ENCODE measurements at places on chromosomes 1 and 21.

- no peak for DNase-seq
Measured at GRCh38 chr1:222167896-222168295, 380.0 kb downstream of the HHIPL2 start.

- no peak for DNase-seq
Measured at GRCh38 chr21:40425981-40426380, 421.0 kb downstream of the DSCAM start.

- no peak for DNase-seq
Measured at GRCh38 chr1:183920651-183921050, 115.7 kb downstream of the RGL1 start.

DNA sequence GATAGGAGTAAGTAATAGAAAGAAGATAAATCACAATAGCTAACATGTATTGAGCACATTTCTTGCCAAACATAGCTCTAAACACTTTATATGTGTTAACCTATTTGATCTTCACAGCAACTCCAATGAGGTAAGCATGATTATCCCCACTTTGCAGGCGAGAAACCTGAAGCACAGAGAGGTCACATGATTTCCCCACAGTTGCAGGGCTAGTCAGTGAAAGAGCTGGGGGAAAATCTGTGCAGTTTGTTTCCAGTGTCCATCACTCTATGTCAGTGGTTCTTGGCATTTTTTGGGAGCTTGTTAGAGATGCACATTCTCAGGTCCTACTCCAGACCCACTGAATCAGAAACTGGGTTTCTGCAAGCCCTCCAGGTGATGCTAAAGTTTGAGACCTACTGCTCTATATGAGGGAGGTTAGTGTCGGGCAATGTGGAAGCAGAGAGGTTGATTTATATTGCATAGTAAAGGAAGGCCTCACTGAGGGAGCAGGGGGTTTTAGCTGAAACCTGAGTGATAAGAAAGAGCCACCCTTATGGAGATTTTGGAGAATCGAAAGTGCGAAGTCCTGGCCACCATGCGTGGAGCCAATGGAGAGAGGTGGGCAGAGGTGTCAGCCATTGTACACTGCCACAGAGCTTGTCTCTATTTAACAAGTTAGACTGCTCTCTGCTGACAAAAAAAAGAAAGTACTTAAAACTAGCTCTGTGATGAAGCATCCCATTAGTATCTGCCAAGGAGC is 20.9 kb downstream of the MCOLN3 start:
- DNase-seq = no peak

- DNase-seq = no peak
Measured at GRCh38 chr1:186286615-186287315, 88.3 kb downstream of the TPR start.

GRCh38 chr1:11868331-11868980 is 9.7 kb upstream of the NPPB start:
- no peak for DNase-seq

- no peak for DNase-seq
Measured at GRCh38 chr1:27596261-27596660, 7.7 kb downstream of the AHDC1 start.

- no peak for DNase-seq
Measured at GRCh38 chr1:198575292-198575691, 34.8 kb upstream of the ATP6V1G3 start.

- no peak for DNase-seq
Measured at GRCh38 chr1:9877962-9878361, 32.1 kb downstream of the CTNNBIP1 start.

DNA sequence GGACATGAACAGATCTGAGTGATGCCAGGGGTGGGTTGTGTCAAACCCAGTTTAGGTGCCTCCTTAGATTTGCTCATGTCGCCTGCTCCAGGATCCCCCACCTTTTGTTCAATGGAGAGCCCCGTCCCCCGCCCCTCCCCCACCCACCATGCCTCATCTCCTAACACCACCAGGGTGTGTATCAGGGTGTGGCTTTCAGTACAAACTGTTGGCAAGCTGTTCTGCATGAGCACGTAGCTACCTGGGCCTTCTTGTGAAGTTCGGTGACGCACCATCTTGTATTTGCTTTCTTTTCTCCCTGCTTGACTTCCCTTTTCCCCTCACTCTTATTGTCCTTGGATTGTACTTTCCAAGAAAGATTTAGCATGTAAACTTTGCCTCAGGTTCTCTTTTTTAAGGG is 94.8 kb downstream of the EBNA1BP2 start:
- no peak for DNase-seq

DNA sequence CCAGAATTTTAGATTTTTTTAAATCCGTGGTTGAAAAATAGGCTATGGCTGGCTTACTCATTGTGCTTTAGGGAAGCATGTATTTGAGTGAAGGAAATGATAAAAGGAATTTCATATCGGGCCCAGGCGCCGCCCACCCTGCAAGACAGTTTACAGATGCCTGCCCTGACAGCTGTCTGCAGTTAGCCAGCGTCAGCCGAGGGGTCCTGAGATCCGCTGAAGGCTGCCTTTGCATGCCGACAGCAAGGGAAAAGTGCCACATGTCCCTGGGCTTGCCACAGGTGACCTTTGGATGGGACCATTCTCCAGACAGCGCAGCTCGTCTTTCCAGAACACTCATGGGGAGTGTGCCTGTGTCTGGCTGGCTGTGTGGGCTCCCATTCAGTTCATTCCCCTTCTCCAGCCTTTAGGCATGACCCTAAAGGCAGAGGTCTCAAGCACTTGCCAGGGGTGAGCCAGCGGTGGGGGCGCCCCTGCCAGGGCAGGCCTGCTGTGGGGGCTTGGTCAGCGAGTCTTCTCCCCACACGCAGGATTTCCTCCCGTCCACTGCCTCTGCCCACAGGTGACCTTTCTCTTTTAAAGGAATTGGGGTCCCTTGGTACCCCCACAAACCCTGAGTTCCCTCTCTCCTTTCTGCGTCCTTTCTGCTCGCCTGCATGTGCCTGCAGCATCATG is 46.1 kb upstream of the TRAPPC10 start:
- DNase-seq = no peak

DNA sequence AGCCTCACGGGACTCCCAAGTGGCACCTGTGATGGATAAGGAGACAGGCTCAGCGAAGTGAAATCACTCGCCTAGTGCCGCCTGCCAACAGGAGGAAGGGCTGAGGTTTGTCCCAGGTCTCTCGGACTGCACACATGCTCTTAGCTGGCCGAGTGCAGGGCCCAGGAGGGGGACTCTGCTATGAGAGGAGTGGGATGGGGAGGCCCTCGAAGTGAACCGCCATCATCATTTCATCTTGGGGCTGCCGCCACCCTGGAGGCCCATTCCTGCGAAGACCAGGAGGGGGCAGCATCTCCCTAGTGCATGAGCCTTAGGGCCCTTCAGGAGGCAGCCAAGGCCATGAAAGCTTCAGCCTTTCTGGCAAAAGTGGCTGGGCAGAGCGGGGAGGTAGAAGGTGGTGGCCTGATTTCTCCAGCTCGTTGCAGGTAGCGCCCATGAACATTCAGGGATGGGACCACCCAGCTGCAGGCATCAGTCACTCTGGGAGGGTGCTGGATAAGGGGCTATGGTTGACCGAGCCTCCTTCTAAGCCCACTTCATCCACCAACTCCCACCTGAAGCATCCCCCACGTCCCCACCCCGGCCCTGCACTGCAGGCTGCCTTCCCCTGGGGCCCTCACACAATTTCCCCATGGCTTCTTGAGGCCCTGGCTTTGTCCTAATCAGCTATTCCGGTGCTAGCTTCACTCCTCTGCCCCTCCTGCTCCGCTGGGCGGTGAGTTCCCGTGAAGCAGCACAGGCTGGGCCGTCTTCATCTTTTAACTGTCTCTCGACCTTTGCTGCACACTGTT is 17.2 kb upstream of the RASSF5 start:
- DNase-seq = peak; percentile 61
